ENCODE measurements at places on chromosomes 12 and 14.

- no peak for DNase-seq
Observed at GRCh38 chr12:94621662-94622359, 28.5 kb downstream of the TMCC3 start.

GRCh38 chr12:49872781-49873181, 29.9 kb upstream of the BCDIN3D start:
- no peak for DNase-seq

GRCh38 chr12:168763-169525, 45.0 kb downstream of the SLC6A12 start:
- DNase-seq, result no peak

DNA sequence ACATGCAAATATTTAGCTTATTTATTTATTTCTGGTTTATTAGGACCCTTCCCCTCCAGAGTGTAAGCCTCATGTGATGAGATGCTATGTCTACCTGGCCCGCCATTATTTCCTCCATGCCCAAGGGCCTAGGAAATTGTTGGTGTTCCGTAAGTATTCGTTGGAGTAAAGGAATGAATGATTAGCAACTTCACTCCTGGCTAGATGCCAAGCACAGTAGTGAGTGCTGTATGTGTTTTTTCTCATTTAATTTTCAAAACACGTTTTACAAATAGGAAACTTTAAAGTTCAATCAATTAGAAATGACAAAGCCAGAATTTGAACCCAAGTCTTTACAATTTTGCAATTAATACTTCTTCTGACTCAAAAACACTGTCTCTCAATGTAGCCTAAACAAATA, 253.8 kb downstream of the BCAT1 start:
- no peak for DNase-seq

DNA sequence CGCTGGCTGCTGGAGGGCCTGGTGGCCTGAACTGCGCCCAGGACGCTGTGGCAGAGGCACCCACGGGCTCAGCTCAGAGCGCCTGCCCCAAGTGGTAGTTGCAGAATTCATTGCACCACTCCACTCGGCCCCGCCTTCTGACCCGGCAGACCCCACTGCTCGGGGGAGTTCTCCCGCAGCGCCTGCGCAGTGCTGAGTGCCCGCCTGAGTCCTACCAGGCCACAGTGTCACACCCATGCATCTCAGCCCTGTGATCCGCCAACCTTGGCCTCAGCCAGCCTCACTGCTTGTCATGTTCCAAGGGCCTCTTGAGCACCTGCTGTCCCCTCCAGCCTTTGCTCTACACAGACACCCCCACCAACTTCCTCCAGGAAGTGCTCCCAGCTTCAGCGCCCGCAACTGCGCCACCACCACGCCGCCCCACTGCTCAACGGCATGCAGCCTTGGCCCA, 12.2 kb downstream of the DEGS2 start:
- no peak for DNase-seq

GRCh38 chr14:55073856-55074255, 22.4 kb downstream of the MAPK1IP1L start:
- no peak for DNase-seq

DNA sequence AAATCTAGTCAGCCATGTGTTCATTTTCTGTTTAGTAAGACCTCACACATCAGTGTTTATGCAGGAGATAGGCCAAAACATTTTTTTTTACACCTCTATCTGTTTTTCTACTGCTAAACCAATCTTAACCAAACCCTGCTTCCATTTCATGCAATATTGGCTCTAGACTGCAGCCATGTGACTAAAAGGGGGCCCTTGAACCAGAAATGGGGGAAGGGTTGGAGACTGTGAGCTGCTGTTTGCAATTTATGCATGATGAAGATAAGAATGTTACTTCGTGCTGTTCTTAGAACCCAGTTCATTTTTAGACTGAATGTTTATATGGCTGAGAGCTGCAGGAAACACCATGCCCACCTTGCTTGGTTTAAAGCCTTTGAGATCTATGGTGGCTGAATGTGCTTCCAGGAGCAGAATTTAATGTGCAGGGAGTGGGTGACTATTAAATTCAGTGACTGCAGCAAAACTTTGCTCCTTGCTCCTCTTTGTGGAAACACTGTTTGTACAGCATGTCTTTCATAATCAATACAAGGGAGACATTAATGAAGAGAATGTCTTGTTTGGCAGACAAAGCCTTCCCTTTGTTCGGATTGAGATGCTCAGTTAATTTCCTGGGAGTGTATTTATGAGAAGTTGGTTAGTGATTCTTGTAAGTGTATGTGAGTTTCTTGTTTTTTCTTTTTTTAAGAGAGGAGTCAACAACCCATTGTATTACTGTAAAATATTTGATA, 53.6 kb downstream of the CHST11 start:
- no peak for DNase-seq

- DNase-seq, result no peak
Observed at GRCh38 chr14:90272523-90272922, 16.2 kb downstream of the PSMC1 start.

DNA sequence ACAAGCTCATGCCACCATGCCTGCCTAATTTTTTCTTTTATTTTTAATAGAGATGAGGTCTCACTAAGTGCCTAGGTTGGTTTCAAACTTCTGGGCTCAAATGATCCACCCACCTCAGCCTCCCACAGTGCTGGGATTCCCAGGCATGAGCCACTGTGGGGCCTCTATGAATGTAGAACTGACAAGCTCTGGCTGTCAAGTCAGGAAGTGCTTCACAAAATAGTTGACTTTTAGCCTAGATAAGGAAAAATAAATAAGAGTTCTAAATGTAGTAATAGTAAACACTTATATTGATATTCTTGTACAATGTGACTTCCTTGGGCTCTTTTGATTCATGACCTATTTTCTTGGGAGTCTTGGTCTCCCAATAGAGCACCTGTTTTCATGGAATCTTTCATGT, 40.0 kb downstream of the RMST start:
- no peak for DNase-seq

DNA sequence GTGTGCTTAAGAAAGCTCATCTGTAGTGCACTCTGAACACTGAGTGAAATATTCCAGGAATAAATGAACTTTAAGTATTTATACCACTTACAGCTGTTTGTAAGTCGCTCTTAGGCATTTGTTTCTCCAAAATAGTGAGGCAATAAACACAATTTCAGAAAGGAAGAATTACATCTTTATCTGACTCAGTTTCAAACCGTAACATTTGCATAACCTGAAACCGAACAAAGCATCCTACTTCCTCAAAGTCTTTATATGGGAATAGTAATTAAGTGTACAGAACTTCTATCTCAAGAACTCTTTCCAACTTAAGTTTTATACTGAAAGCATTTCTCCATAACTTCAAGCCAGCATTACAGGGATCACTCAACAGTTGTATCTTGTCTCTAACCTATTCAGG, 58.4 kb downstream of the SOX5 start:
- DNase-seq, result no peak

DNA sequence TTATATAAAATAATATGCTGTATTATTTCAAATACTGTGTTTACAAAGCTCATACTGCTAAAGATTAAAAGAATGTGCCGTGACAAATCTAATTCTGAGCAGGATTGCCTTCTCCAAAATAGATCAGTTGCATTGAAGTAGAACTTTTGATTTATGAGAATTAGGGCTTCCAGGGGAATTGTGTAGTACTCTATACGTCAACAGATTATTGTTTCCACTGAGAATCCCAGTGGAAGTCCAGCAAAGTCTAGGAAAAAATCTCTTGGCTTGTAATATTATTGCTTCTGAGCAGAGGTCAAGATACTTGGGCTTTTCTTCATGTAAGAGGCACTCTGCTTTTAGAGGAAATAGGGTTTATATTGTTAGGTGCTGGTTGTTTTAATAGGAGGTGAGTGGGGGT, 133.9 kb downstream of the TRHDE start:
- DNase-seq, result no peak

- DNase-seq, result no peak
Observed at GRCh38 chr14:63996016-63996415, 143.2 kb downstream of the SYNE2 start.

DNA sequence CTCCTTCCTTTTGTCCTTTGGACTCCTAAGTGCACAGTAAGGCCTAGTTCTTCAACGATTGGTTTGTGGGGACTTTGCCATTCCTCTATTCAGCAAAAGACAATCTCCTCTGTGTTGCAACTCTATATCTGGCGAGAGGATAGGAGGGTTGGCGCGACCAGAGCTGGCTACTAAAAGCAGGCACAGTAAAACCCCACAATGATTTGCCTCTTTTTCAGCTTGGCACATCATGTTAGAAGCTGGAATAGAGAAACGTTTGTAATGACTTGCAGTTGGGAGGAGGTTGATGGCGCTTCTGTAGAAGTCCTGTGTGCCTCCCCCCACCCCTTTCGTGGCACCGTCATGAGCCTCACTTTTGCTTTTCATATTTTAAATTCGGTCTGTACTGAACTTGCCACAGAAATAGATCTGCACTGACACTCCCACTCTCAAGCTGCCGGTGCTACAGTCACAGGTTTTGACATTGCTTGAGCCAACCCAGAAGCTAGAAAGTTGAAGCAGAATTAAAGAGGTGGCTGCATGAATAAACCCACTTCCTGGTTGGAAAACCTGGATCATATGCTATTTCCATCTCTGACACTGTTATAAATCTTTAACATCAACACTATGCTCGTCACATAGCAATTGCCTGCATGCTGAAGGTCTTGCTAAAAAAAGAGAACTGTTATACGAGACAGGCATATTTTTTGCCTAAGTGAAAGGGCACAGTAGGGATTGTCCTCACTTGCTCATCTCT, 315.3 kb upstream of the PRICKLE1 start:
- no peak for DNase-seq

DNA sequence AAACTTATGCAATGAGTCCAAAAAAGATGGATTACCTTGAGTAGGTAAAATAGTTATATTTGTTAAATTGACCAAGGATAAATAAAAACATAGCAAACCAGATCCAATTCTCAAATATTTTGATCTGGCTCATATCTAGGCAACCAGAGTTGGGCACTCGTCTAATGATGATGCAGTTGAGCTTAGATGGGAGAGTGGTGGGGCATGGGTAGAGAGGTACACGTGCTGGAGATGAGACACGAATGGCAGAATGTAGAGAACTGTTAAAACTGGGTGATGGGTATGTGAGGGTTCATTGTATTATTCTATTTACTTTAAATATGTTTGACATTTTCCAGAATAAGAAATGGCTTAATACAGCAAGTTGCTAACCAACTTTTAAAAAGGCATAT, 7.6 kb upstream of the RNF34 start:
- no peak for DNase-seq

DNA sequence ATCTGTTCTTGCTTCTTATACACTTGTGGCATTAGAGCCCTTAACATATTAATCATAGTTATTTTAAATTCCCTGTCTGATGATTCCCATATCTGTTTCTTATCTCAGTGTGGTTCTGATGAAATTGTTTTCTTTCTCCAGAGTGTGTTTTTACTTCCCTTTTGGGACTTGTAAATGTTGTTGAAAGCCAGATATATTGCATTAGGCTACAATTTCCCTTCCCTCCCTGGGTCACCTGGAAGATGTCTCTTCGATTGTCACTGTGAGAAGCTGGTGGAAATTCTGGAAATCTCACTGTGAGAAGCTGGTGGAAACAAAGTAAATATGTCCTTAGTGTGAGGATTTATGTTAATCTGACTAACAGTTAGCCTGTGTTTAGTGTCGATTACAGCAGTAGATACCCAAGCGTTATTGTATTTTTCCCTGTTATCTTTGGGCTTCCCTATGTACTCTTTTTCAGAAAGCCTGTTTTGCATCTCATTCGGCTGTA, 717.3 kb downstream of the TRHDE start:
- no peak for DNase-seq

- DNase-seq, result no peak
Observed at GRCh38 chr14:95217391-95217900, 60.1 kb upstream of the DICER1 start.

GRCh38 chr12:32477714-32478113, 78.4 kb downstream of the FGD4 start:
- DNase-seq, result no peak

Measured in suprapubic skin (tissue), 4 donors.